ENCODE measurements at places on chromosomes 3 and 15.

DNA sequence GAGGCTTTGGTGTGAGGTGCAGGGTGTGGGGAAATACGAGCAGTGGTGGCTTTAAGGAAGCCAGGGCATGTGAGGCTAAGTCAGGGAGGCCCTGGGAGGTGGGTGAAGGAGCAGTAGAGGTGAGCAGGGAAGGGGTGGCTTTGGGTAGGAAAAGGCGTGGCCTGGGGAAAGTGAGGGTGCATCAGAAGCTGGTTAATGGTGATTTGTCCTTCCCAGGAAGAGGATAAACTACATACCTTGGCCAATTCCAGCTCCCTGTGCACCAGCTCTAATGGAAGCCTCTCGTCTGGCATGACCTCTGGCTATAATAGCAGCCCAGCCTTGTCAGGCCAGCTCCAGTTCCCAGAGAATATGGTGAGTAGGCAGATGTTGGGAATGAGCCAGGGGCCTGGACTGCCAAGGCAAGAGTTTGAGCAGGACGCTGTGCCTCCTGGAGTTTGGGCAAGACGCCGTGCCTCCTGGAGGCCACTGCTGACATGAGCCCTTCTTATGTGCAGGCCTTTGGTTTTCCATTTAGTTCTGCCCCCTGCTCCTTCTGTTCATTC lies 41.3 kb downstream of the CDAN1 start:
- DNase-seq: no peak

DNA sequence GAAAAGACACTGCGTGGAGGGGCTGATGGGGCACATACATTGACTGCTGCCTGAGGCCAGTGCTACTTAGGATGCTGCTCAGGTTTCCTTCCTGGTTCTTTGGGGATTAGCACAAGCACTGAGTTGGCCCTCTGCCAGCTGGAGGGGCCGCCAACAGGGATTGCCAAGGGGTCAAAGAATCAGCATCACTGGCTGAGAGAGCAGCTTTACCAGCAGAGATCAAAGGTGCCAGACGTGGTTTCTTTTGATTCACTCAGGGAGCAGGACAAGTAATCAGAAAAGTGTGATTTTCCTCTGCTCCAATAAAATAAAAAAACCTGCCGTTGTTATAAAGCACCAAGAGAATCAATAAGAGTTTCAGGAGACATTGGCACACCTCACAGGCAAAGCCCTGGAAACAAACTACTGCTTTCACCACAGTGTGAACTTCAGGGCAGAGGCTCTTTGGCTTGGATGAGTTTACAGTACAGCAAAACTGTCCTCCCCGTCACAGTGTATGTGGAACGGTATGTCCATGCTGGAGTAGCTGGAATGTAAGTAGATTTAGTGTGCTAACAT lies 45.8 kb upstream of the FSIP1 start:
- no peak for DNase-seq

DNA sequence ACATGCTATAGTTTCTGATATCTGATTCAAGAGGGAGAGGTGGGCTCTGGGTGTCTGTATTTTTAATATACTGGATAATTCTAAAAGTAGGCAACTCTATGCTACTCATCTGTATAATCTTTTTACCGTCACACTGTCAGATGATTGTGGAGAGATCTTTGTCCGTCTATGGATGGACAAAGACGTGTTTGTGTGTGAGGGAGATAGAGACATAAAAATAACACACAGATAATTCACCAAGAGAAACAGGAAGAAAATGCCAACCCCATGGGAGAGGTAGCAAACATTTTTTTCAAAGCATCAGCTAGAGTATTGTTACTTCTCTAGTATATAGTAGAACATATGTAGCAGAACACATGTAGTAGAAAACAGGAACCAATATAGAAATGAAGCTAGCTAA lies 346.1 kb downstream of the AGBL1 start:
- DNase-seq: no peak

DNA sequence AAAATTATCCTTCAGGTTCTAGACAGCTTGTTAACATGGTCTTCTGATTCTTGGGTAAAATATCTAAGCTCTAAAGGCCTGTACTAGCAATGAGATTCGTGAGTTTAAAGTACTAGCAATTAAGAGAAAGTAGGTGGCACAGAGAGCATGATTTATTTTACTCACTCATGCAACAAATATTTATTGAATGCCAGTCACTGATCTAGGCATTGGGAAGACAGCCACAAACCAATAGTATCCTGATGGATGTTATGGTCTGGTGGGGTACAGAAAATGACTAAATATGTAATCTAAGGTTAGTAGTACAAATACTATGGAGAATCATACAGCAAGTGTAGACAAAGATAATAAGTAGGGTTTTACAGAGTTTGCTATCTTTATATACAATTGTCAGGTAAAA lies 751.3 kb downstream of the ZNF385D start:
- no peak for DNase-seq

DNA sequence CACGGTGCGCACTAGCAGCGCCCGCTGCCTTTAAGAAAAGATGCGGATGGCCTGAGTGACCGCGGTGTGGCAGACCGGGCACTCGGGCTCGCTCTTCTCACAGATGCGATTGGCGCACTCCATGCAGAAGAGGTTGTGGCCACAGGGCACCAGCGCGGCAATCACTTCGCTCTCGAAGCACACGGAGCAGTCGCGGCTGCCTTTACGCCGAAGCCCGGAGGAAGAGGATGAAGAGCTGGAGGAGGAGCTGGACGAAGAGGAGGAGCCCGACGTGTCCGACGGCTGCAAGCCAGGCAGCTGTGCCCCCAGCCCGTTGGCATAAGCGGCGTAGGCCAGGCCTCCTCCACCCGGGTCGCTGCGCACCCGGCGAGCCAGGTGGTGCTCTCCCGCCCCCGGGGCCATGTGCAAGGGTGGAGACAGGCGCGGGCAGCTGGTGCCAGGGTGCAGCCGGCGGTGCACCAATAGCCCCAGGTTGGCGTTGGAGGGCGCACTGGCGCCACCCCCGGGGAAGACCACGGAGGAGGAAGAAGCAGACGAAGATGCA lies 2.6 kb downstream of the MEX3B start:
- no peak for DNase-seq

DNA sequence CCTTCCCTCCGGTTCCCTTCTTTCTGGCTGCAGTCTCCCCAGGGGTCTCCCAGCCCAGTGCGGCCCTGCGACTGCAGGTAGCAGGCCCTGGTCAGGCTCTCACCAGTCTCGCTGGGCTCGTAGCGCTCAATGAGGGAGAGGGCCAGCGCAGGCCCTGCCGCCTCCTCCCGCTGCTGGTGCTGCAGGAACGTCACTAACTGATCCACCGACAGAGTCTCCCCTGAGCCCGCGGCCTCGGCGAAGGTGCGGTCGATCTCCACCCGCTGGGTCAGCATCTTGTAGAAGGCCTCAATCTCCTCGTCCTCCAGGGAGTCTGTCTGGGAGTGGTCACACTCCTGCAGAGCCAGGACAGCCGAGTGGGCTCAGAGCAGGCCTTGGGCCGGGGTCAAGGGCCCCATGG lies 18.3 kb downstream of the PLCD1 start:
- DNase-seq: no peak

DNA sequence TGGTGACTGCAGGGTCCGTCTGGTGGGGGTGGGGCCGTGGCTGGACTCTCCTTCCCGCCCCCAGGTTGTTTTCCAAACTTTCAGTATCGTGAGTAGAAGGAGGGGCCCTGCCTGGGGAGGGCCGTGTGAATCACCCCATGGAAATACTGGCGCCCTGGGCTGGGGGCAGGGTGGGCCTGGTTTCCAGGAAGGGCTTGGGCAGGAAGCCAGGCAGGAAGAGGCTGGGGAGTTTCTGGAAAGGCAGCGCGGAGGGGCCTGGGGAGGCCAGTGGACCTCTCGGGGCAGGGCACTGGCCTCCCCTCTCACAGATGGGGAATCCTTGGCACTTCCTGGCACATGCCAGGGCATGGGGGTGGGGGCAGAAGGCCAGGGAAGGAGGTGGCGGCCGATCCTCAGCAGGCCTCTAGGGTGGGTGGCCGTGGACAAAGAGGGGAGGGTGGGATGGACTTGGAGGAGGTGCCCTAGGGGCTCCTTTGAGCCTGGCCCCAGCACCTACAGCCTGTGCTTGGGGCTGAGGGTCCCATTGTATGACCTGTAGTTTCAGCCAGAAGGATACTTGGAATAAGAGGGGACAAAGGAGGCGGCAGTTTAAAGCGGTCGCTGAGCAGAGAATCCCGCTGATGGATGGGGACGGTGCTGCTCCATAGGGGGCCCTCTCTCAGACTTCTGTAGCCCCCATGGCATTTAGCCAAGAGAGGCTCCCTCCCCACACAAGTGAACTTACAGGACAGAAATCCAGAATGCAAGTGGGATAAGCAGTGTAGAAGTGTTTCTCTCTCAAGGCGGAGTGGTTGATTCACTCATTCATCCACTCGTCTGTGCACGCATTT lies 56.5 kb upstream of the GATA2 start:
- no peak for DNase-seq

GRCh38 chr3:9548991-9549390 lies 4.6 kb downstream of the LHFPL4 start:
- no peak for DNase-seq

DNA sequence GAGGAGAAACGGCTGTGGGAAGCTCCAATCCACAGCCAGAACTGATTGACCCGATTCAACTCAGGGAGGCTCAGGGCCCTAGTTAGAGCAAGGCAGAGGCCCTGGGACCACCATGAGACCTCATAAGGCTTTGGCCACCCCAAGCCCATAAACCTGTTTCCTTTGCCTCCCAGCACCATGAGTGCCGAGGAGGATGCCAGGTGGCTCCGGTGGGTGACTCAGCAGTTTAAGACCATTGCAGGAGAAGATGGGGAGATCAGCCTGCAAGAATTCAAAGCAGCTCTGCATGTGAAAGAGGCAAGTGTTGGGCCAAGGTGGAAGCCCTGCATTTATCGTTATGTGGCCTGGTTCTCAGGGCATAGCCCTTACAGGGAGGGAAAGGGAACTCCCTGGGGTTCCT lies 11.9 kb downstream of the NOX5 start:
- no peak for DNase-seq

GRCh38 chr15:88337993-88338392 lies 81.5 kb upstream of the NTRK3 start:
- DNase-seq: no peak

DNA sequence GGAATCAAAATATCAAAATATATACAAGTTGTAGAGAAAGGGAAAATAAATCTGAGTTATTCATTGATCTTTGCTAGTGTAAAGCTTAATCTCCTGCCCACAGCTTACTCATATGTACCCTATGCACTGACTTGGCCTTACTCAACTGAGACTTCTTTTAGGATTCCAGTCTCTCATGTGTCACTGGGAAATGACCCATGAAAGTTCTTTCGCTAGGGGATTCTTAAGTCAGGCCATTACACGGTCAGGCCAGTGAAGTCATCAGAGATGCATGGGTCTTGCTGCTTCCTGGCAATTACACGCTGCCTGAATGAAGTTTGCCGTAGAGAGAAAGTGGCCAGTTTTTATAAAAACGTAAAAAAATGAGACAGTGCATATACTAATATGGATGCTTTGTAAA lies 20.7 kb upstream of the LPP start:
- DNase-seq: no peak

GRCh38 chr15:61974759-61975158 lies 85.5 kb downstream of the VPS13C start:
- no peak for DNase-seq

DNA sequence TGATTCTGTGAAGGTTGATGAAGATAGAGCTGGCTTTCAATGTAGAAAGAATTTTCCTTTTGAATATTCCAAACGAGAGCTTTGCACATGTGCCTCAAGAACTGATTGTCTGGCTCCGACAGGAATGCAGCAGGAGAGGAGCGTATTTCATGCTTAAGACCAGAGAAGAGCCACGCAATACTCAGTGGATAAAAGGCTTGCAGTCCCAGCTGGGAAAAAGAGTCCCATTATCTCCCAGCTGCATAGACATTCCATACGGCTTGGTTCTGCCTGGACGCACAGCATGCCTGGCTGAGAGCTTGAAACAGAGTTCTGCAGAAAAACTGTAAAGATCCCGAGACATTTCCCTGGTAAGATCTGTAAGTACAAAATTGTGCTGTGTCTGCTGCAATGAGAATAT lies at the start of gene CNTN6:
Gene CNTN6 (plus strand): TSS at position 254 of the 400 bp plus-strand sequence. CDS start 54,985 bp downstream, outside the sequence.
- DNase-seq: no peak

DNA sequence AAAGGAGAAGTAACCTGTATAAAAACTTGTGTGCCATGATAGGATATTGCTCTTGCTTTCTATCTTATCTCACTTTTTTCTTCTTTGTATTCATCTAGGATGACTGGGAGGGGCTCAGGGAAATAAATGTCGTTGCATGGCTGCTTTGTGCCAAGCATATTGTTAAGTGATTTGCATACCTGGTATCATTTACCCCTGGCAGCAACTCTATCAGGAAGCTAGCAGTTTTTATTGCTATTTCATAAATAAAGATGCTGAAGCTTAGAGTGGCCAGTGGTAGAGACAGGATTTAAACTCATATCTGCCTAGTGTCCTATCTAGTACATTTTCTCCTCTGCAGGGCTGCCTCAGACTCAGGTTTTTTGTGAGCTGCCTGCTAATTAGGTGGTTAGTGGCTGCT lies 253.3 kb downstream of the PTPRG start:
- DNase-seq: no peak

- DNase-seq: no peak
These were observed 271.0 kb downstream of the EDEM1 start for GRCh38 chr3:5458526-5458925.

DNA sequence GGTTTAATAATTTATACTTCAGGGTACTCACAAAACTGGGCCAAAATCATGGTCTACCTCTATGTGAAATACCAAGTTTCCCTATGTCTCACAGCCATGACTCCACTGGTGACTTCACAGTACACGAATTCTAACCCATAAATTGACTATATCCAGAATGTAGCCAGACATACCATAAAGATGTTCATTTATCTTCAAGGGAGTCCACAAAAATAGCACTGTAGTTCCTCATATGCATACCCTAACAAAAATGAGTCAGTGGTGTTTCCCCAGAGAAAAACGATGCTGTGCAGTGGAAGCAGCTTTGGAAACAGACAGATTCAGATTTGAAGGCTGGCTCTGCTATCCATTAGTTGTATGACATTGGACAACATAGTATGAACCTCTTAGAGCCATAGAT lies 438.8 kb downstream of the FHIT start:
- no peak for DNase-seq

GRCh38 chr3:126544596-126545281 lies 14.0 kb downstream of the C3orf22 start:
- DNase-seq: no peak

- peak; percentile 33 for DNase-seq
These were observed 281.9 kb upstream of the ONECUT1 start for GRCh38 chr15:53072077-53072476.

- DNase-seq: no peak
These were observed 903.6 kb downstream of the VGLL3 start for GRCh38 chr3:86087160-86087871.

DNA sequence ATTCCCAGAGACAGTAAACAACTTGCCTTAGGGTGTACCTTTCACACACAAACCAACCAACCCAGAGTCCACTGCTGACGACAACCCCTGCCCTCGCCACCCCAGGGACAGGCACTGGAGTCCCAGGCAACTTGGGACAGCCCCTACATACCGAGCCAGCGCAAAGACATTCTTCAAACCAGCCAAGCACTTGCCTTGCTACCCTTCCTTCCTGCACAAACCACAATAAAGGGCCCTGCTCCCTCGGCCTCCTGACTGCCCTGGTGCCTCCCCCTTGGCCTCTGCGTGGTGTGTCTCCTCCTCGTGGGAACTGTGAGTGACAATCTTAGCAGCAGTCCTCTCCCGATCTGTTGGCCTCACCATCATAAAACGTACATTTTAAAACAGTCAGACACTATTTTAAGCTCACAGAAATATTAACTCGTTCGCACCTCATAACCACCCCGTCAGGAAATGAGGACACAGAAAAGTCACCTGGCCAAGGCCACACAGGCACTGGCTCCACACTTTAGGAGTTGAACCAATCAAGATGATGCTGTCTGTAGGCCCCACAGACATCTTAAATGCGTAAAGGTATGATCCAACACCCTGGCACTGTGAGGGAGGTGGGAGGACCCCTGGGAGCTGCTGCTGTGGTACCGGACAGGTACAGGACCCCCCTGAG lies 113.8 kb downstream of the ADCY5 start:
- DNase-seq: no peak

Measured in OCI-LY7 (cell line).